ENCODE measurements at places on chromosomes 3 and 15.

DNA sequence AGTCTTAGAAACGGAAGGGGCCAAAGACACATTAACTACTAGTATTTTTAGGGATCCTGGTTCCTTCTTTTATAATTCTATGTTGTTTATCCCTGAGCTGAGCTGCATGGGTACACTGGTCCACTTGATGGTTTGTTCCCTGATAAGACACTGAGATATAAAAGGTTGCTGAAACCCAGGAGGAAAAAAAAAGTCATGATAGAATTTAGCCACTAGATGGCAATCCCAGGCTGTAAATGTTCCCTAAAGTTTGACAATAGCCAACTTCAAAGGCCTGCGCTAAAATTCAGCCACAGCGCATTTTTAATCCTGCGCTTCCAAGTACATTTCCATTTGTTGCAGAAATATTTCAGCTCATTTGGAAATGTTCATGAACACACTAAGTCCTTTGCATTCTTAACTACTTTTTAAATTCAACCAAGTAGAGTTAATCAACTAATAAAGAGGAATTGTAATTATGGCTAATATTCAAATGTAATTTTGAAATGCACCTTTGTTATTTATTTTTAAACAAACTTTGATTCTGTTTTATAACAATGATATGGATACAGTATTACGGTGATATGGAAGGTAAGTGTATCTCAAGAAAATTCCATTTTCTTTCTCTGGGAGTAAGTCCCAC is 249.3 kb upstream of the FEZF2 start:
- no peak for DNase-seq

DNA sequence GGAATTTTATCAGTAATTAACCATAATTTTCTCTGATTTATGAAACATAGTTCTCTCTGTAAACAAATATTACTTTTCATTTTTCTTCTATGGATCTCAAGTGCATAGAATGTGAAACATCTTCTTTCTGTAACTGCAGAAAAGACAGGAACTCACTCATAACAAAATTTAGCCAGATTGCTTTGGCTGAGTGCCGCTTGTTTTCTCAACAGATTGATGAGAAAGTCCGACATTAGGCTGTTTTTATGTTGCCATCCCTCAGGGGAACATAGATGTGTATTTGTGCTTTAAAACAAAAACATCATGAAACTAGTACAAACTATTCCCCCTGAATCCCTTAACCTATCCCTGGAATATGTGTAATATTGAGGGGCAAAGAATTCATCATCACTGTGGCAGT is 154.2 kb downstream of the B3GALNT1 start:
- DNase-seq, result no peak

- DNase-seq, result no peak
These were observed 19.5 kb upstream of the CAV3 start for GRCh38 chr3:8713901-8714759.

- DNase-seq, result no peak
These were observed 413.5 kb downstream of the MECOM start for GRCh38 chr3:169250000-169250399.

- no peak for DNase-seq
These were observed 24.2 kb downstream of the TMEM44 start for GRCh38 chr3:194608981-194609380.

- no peak for DNase-seq
These were observed 17.0 kb upstream of the CMC1 start for GRCh38 chr3:28224430-28224829.

DNA sequence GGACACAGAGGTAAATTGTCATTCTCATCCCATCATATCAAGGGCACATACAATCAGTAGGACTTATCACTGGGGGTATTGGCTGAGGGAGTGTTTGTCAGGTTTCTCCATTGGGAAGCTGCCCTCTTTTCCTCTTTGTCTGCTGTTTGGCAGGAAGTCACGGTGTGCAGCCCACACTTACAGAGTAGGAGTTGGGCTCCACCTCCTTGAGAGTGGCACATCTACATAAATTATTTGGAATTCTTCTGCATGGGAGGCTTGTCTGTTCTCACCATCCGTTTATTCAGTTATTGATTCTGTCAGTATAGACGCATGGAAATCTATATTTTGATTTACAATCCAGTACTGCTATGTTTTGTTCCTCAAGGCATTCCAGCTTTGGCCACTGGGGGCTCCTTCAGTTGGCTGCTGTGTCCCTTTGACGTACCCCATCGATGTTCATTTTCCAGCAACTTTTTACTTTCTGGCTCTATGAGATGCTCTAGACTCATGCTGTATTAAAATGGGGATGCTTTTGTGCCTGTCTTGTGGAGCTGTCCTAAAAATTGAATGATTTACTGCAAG is 200.3 kb downstream of the SLCO3A1 start:
- no peak for DNase-seq

DNA sequence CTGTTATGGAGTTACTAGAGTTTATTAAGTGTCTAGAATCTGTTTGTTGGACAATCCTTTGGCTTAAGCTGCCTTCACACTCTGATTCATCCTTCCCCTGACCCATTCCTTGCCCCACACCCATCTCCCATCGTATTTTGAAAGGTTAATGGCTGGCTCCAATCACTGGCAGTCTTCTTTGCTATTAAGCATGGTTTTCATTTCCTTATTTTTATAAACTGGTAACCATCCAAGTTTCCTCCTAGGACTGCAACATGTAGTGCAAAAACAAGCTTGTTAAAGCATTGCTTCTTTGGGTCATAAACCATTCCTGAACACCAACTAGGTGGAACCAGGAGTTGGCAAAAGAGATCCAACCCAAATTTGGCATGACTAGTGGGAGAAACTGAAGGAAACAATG is 148.4 kb downstream of the DTWD1 start:
- no peak for DNase-seq

DNA sequence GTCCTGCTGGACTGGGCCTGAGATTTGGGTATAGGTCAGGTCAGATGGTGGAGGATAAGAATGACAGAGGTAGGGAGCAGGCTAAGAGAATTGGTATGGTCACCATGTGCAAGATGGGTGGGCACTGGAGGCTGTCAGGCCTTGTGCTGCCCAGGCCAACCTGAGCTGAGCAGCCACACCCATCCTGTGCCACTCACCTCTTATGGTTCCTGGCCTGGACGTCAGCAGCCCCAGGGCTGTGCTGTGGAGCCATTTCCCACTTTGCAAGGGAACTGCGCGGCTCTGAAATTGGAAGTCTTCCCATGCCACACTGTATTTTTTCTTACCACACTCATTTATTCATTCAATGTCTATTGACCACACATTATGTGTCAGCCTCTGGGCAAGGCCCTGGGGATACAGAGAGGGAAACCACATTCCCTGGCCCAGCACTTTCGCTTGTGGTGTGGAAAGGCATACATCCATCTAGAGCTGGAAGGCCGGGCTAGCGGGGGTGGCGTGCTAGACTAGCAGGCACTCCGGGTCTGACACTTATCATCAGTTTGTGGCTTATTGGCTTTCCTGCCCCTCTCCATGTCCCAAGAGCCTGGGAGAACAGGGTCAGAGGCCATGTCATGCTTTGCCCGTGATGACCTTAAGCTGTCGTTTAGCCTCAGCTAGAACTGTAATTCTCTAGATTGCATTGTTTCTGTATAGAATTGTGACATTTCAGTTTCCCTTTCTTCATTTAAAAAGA is 51.1 kb upstream of the POLG start:
- no peak for DNase-seq

DNA sequence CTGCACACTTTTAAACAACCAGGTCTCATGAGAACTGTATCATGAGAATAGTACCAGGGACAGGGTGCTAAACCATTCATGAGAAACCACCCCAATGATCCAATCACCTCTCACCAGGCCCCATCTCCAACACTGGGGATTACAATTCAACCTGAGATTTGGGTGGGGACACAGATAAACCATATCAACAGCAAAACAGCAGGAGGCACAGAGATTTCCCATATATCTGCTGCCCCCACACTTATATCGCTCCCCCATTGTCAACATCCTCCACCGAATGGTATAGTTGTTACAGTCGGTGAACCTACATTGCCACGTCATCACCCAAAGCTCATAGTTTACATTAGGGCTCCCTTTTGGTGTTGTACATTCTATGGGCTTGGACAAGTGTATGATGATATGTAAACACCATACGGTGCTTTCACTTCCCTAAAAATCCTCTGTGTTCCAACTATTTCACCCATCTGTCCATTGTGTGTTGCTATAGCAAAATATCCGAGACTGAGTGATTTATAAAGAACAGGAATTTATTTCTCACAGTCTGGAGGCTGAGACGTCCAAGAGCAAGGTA is 224.8 kb downstream of the FAM43A start:
- DNase-seq, result no peak

GRCh38 chr3:38614091-38614490 is 35.4 kb downstream of the SCN5A start:
- no peak for DNase-seq

GRCh38 chr15:68387381-68388143 is 44.4 kb downstream of the ITGA11 start:
- DNase-seq, result no peak

- DNase-seq, result no peak
These were observed 335.6 kb upstream of the LMCD1 start for GRCh38 chr3:8166014-8166413.

DNA sequence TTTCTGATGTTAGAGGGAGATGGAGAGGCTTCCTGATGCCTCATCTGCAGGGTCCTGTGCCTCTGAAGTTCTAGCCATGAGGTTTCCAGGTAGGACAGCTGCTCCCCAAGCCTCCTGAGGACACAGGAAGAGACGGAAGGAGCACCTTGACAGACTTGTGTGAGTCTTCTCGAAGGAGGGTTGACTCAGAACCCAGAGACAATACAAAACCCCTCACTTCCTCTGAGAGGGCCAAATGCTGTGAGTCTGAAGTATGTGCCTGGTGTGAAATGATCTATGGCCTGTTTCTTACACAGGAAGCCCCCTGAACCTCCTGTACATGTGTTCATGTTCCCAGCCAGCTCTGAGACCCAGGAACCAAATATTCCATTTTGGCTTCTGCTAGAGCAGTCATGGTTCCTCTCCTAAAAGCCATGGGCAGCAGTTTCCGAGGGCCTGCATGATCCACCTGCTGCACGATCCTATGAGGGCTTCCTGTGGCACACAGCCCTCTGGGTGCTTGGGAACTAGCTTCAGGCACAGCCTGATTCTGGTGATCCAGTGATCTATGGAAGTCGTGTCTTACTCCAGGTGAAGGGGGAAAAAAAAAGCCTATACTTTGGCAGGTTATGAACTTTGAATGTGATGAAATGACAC is 62.2 kb downstream of the AAGAB start:
- no peak for DNase-seq

- no peak for DNase-seq
These were observed 651.5 kb upstream of the ADAMTS9 start for GRCh38 chr3:65339192-65339740.

- DNase-seq, result no peak
These were observed 59.3 kb downstream of the GLCE start for GRCh38 chr15:69219690-69220089.

DNA sequence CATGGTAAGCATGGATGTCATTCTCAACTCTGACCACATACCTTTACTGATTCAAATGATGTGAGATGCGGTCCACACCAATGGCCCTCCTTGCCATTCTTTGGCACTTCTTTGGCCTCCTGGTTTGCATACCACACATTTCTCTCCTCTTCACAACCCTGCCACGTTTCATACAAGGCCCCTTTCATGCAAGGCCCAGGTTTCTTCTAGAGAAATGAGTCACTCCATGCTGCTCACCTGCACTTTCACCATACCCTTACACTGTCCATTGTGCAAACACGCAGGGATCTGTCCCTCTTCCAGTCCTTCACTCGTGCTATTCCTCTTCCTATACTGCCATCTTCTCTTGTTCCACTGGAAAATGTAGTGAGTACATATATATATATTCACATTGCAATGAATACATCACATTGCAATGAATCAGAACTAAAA is 24.4 kb upstream of the SLC24A5 start:
- no peak for DNase-seq

- no peak for DNase-seq
These were observed 34.2 kb downstream of the ATP2B2 start for GRCh38 chr3:10471054-10471688.

DNA sequence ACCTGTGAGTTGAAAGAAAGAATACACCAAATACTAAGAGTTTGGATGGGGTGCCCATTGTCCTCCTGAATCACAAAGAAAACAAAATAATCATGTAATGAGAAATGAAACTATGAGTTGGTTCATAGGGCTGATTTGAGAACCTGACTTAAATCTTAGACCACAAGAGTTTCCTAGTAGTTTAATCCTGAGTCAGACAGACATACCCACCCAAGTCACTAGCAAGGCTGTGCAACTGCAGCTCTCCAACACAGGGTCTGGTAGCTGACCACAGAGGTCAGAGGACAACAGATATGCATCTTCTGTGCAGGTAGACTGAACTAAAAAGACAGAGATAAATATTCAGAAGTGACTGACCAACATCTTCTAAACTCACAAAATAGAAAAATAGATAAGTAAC is 296.3 kb upstream of the TMCO5A start:
- DNase-seq, result no peak

DNA sequence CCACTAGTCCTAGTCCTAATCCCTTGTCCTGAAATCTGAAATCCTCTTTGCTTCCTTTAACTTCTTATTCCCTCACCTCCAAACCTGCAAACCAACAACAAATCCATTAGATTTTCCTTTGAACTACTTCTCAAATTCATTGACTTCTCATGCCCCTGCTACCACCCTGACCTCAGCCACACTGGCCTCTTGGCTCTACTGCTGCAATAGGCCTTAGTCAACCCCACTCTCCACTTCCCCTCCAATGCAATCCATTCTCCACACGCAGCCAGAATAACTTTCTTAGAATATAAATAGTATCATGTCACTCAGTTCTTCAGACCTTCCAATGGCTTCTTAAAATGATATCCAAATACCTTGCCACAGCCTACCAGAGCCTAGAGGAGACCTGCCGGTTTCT is 131.1 kb upstream of the GADL1 start:
- no peak for DNase-seq

DNA sequence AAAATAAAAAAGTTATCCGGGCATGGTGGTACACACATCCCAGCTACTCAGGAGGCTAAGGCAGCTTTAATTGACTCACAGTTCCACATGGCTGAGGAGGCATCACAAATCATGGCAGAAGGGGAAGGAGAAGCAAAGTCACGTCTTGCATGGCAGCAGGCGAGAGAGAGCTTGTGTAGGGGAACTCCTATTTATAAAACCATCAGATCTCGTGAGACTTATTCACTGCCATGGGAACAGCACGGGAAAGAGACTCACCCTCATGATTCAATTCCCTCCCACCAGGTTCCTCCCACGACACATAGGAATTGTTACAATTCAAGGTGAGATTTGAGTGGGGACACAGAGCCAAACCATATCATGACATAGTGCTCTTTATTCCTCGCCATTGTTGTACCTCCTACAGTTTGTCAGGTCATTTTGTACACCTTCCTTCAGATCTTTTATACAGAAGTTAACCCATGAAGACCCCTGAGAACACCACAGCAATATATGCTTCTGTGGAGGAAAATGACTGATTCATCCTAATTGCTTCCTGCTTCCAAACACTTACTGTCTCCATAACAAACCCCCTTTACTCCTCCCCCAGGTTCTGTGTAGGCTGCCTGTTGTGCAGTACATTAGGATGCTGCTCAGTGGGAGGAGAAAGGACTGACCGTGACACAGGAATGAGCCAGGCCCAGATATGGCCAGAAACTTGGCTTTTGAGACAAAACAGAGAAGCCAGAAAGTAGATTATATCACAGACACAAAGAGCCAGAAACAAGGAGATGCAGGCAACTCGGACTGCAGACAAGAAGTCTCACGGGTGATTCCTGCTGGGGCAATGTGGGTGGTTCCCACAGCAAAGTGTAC is 67.9 kb upstream of the HEG1 start:
- no peak for DNase-seq

Measured in effector CD8-positive, alpha-beta T cell (primary cell).